Psoas muscle (tissue), 8 donors: ENCODE measurements at places on chromosomes 5 and 9. TPM values are rescaled to one million over a fixed set of nuclear protein-coding genes. Genes with fewer than 3 reads are reported as not detected.

GRCh38 chr9:20506099-20506900 is 116.0 kb downstream of the MLLT3 start:
- no peak for DNase-seq

Gene MRPL22
- total RNA-seq = 28.4 TPM

DNA sequence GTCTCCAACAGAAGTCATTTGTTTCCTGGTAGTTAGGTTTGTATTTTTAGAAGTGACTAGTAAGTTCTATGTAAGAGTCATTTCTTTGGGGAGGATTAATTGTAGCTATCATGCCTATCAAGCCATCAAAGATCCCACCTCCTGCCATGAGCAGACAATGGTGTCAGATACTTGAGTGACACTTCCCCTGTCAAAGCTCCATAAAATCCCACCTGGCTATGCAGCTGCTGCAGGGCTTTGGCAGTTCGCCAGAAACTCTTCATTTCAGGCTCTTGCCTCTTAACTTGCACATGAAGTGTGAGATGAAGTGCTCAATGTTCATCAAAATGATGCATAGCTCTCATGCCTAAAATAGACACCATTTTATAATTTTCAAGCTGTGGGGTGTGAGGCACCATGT is 312.1 kb downstream of the CDH12 start:
- DNase-seq = no peak

DNA sequence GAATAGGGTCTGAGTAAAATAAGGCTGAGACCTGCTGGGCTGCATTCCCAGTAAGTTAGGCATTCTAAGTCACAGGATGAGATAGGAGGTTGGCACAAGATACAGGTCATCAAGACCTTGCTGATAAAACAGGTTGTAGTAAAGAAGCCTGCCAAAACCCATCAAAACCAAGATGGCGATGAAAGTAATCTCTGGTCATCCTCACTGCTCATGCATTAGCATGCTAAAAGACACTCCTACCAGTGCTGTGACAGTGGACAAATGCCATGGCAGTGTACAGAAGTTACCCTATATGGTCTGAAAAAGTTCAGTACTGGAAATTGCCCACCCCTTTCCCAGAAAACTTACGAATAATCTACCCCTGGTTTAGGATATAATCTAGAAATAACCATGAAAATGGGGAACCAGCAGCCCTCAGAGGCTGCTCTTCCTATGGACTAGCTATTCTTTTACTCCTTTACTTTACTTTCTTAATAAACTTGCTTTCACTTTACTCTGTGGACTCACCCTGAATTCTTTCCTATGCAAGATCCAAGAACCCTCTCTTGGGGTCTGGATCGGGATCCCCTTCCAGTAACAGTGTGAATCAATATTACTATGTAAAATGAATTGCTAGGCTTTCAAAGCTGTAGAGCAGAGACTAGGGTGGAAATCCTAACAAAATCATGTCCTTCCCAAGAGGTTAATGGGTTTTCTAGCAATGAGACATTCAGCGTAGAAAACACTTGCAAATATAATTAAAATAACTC is 257.8 kb downstream of the KIAA0825 start:
- no peak for DNase-seq

GRCh38 chr9:116144038-116144437 is 9.6 kb upstream of the PAPPA start:
- DNase-seq = no peak

DNA sequence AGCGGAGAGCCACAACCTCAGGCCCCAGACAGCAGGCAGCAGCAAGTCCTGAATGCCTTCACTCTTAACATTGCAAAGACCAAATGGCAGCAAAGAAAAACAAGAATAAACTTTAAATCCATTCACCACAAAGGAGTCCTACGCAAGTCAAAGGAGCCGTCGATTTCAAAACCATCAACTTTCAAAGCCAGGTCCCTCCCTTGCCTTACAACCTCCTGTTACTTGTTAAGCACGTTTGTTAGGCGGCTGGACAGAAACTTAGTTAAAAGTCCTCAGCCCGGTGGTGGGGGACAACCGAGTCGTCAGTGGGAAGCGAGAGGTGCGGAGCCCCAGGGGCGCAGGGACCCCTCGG is 938 bp downstream of the LPAR1 start:
- DNase-seq = no peak

Gene MEF2C
- 193 TPM for total RNA-seq

Gene ELOVL7
- total RNA-seq = 0.16 TPM
